ENCODE measurements at places on chromosomes 12 and 14. TPM values are rescaled to one million over a fixed set of nuclear protein-coding genes. Genes with fewer than 3 reads are reported as not detected.
A peak's percentile ranks its signal among the peaks of the same experiment; 100 is the strongest.

The CSRP2 gene
- total RNA-seq: 7.0 TPM

- no peak for DNase-seq
These were observed 426.0 kb downstream of the GALC start for GRCh38 chr14:87566991-87567390.

The BTBD6 gene
- total RNA-seq: 56.9 TPM

GRCh38 chr14:104770851-104771272 is 17.9 kb downstream of the SIVA1 start:
- DNase-seq: no peak

The FOXM1 gene
- total RNA-seq: 0.15 TPM

GRCh38 chr14:70268760-70269159 is 80.0 kb upstream of the SLC8A3 start:
- no peak for DNase-seq

The GPR135 gene
- total RNA-seq: 2.7 TPM

The LRRC10 gene
- not detected for total RNA-seq

DNA sequence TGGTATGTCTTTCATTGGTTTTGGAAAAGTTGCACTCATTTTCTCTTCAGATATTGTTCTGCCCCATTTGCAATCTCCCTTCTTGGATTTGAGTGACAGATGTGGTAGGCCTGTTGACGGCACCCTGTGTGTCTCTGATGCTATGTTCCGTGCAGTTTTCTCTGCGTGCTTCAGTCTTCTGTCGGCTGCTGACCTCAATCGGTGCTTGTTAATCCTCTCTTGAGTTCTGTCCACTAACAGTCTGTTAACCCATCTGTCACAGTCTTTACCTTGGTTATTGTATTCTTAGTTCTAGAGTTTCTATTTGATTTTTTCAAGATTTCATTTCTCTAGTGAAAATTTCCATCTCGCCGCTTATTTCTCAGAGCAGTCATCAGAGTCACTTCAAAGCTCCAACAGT is 20.7 kb upstream of the PLD4 start:
- no peak for DNase-seq

GRCh38 chr12:106192659-106193393 is 54.1 kb upstream of the NUAK1 start:
- DNase-seq: no peak

The ANKRD52 gene
- total RNA-seq: 19.4 TPM

- DNase-seq: no peak
These were observed 13.7 kb downstream of the HNRNPC start for GRCh38 chr14:21255385-21256101.

The CLEC2A gene
- not detected for total RNA-seq

The GPRC5A gene
- 0.28 TPM for total RNA-seq

DNA sequence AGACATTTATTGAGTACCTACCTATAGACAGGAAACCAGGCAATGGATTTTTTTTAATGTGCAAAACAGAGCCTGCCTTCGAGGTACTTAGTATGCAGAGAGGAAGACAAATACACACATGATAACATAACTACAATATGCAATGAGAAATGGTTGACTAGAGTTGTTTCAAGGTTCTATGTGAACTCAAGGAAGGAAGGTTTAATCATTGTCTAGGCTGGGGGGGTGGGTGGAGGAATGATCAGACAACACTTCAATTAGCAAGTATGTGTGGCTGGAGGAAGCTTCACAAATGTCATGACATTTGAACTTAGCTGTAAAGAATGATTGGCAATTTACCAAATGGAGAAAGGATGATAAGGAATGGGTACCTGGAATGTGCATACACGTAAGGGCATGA is 985.3 kb downstream of the FLRT2 start:
- no peak for DNase-seq

DNA sequence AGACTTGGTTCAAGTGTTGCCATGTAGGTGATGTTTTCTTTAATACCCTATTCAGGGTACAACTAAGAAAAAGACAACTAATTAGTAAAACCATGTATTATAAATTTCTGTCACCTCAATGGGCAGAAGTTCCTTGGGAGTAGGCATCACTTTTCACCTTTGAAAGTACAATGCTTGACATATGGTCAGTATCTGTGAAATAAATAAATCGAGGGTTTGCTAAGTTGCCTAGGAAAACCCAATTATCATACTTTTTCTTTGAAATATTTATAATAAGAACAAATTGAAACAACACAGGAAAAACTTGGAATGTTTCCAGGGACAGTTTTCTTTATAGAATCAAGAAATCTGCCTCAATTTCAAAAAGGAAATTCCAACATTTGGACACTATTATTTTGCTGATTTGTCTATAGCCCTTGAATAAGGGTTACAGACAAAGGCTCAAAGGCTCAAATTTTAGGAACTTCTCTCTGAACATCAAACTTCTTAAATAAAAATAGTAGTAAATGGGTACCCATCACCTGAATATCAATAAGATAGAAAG is 13.7 kb downstream of the FGD6 start:
- DNase-seq: no peak

DNA sequence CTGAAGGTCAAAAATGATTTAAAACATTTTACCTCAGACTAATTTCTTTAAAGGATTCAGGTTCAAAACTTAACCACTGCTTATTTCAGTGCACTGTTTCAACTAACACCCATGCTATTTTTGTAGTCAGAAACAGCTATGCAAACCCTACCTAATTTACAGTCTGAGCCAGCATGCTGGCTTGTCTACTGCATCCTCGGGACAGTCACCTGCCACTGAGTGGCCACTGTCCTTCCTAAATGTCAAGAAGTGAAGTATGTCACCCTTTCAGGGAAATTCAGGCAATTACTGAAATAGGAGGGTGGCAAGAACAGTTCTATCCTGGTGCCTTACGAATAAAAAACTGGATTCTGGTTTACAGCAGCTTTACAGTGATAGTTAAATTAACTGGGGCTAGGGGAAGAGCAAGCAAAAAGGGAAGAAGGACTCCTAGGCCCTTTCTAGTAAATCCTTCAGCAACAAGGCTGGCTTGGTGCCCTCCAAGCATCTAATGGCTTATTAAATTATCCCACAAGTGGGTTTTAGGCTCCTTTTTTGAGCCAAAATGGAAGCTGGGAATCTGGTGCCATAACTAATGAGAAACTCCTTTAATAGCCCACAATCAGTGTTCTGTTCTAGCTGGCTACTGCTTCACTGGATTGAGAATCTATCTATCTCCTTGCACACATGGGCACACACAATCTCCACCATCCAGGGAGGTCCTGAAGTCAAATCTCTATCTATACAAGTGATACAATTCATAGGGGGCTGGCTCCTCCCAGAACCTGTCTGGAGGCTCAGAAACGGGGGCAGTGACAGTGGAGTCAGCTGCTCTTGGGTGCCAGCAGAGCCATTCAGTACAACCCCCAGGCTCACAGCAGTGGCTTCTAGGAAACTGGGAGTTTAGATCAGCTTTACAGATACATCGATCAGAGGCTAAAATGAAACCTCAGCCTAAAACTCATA is 43.4 kb downstream of the SH2B3 start:
- no peak for DNase-seq

GRCh38 chr14:74140374-74140850 is 55.7 kb downstream of the LIN52 start:
- peak; percentile 89 for DNase-seq

The ATL1 gene
- 0.48 TPM for total RNA-seq

The INHBE gene
- 3.7 TPM for total RNA-seq

The FSCB gene
- not detected for total RNA-seq

- peak; percentile 63 for DNase-seq
These were observed 8.1 kb downstream of the LGALS3 start for GRCh38 chr14:55136885-55137786.

- no peak for DNase-seq
These were observed 12.8 kb downstream of the SOCS2 start for GRCh38 chr12:93585247-93585646.

- no peak for DNase-seq
These were observed 8.1 kb downstream of the KRT18 start for GRCh38 chr12:52956987-52957386.

The CCDC197 gene
- total RNA-seq: 0.71 TPM

The SIX4 gene
- total RNA-seq: 38.1 TPM

- DNase-seq: no peak
These were observed 136.0 kb downstream of the CRADD start for GRCh38 chr12:93813186-93813585.

DNA sequence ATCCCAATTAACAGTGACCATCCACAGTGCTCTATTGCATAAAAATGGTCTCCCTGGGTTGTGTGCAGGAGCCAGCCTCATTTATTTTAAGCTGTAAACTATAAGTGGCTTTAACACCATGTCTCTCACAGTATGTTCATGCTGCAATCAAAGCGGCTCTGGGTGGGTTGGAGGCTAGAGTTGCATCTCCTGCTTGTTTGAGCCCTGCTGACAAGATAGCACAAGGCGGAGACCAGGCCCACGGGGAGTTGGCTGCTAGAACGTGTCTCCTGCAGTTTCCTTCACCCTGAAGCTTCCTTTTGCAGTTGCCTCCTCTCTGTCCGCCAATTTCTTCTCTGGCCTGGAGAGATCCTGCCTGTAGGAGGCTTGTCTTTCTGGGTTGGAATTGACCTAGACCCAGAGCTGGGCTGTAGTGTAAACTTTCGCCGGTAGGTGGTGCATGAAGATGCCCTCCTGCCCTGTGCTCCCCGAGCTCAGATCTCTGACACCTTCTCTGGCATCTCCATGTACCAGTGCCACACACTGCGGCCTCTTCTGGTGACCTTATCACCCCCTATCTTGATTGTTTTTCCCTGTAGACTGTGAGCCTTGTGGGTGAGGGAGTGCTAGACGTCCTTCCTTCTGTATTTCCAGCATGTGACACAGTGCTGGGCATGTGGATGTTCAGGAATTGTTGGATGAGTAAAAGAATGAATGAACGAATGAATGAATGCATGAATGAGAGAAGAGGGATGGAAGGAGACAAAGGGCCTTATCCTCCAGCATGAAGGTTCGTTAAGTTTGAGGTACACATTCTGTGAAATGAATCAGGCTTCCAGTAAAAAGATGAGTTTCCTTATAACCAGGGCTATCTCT is 10.4 kb downstream of the OTUB2 start:
- DNase-seq: peak; percentile 83

DNA sequence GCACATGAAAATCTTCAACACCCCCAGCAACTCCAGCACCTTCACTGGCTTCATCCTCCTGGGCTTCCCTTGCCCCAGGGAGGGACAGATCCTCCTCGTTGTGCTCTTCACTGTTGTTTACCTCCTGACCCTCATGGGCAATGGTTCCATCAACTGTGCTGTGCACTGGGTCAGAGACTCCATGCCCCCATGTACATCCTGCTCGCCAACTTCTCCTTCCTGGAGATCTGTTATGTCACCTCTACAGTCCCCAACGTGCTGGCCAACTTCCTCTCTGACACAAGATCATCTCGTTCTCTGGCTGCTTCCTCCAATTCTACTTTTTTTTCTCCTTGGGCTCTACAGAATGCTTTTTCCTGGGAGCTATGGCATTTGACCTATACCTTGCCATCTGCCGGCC is 11.5 kb upstream of the OR11G2 start:
- no peak for DNase-seq

DNA sequence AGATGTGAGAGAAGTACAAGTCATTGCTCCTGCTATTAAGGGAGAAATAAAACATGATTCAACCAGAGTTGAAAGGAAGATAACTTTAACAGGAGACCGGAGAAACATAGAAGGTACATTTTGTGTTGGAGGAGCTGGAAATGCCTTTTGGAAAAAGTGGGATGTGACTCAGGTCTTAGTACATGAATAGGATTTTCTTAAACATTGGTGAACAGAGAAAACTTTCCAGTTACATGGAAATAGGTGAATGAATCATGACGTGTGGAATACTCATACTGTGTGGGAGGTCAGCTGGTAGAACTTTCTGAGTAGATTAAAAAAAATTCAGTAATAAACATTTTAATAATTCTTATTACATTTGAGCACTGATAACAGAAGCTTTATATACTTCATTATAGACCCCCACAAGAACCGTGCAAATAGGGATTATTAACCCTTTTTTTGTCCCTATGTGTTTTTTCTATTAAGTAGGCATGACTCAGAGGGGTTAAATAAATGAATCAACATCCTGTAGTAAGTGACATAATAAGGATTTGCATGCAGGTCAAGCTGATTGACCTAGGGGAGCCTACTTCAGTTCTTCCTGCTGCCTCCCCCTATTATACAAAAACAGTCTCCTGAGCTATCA is 710.5 kb downstream of the NOVA1 start:
- DNase-seq: no peak

- no peak for DNase-seq
These were observed 6.3 kb upstream of the KRT5 start for GRCh38 chr12:52526511-52526951.

DNA sequence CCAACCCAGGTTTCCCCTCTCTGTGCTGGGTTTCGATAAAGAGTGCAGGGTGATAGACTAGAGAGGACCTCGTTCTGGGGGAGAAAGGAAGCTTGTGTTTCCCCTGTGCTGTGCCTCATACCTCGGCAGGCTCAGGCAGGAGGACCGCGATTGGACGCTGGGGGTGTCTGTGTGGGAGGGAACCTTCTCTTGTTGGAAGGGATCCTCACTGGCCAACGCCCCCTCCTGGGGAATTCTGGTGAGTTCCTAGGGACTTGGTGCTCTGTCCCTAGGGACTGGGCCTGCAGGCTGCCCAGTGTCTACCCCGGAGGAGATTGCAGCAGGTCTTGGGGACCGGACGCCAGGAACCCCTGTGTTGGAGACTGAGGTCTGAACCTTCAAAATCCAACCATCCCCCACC is 157.4 kb upstream of the PRMT8 start:
- no peak for DNase-seq

GRCh38 chr14:72618424-72618823 is 275.5 kb downstream of the DPF3 start:
- no peak for DNase-seq

- DNase-seq: no peak
These were observed 313.3 kb upstream of the SFSWAP start for GRCh38 chr12:131397493-131398181.

GRCh38 chr12:46835785-46836184 is 10.0 kb upstream of the SLC38A4 start:
- no peak for DNase-seq

GRCh38 chr14:75563931-75564330 is 14.5 kb upstream of the FLVCR2 start:
- DNase-seq: no peak

- DNase-seq: no peak
These were observed 37.8 kb downstream of the SRRM4 start for GRCh38 chr12:119019166-119019565.

- no peak for DNase-seq
These were observed 13.1 kb downstream of the DYNC1H1 start for GRCh38 chr14:101977311-101978071.

- no peak for DNase-seq
These were observed 25.9 kb downstream of the TIGAR start for GRCh38 chr12:4346931-4347330.

- no peak for DNase-seq
These were observed 22.3 kb upstream of the FRS2 start for GRCh38 chr12:69447892-69448291.

DNA sequence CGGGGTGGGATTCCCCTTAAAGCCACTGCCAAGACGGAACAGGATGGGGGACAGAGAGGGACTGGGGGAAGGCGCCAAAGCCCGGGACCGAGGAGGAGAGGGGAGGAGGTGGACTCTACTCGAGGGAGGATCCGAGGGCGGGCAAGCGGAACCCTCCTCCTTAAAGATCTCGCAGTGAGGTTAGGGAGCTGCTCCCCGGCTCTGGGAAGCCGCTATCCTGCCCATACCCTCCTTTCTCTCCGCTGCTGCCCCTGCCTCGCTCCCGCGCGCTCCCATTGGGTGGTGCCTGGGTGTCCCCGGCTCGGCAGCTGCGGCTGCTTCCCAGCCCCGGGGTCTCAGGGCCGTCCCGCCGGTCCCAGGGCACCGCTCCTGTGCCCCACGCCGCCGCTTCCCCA is 16.4 kb downstream of the KRT18 start:
- DNase-seq: no peak

The TRMT61A gene
- total RNA-seq: 7.9 TPM

Measured in psoas muscle (tissue), 8 donors.